EL (cell line): ENCODE measurements at places on chromosomes 2 and 18.

- DNase-seq = no peak
Observed at GRCh38 chr2:24285484-24286152, 74.7 kb downstream of the ITSN2 start.

GRCh38 chr2:21052044-21052443, 8.2 kb upstream of the APOB start:
- DNase-seq = no peak

GRCh38 chr2:144570566-144570965, 50.6 kb upstream of the ZEB2 start:
- DNase-seq = no peak

DNA sequence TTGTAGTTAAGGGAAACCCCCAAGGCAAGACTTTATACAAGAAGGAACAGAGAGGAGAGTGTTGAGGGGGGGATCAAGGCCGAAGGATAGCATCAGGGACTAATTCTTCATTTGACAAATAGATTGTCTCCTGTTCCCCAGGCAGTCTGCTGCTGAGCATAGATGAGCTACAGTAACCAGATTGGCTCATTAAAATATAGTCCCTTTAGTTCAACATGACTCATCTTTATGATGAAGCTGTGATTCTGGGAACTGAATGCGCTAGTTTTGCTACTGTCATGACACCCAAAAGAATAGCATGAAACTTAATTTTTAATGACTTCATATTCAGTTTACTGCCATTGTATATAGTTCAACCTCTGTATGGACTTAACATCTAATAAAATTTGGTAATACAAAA, 35.5 kb downstream of the TMEFF2 start:
- DNase-seq = no peak

- DNase-seq = no peak
Observed at GRCh38 chr2:64162516-64162915, 18.3 kb upstream of the PELI1 start.

GRCh38 chr2:143581134-143581533, 451.9 kb downstream of the ARHGAP15 start:
- no peak for DNase-seq

- no peak for DNase-seq
Observed at GRCh38 chr2:181241797-181242196, 215.4 kb upstream of the ITGA4 start.

DNA sequence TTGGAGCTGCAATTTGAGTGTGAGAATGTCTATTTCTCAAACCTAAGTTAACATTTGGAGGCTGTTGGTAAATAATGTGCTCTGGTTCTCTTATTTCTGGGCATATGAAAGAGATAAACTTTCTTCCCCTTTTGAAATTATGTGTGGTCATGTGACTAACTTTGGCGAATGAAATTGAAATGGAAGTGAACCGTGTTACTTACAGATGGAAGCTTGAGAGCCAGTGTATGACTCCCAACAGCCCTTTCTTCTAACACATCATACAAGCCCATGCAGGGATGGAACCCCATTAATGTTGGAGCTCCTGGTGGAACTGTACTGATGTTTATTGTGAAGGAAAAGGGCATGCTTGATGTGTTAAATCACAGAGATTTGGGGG, 725.8 kb downstream of the TSN start:
- DNase-seq = no peak

- DNase-seq = no peak
Observed at GRCh38 chr18:37567994-37568359, 2.4 kb upstream of the CELF4 start.

GRCh38 chr2:13414897-13415296, 698.2 kb downstream of the TRIB2 start:
- DNase-seq = no peak

DNA sequence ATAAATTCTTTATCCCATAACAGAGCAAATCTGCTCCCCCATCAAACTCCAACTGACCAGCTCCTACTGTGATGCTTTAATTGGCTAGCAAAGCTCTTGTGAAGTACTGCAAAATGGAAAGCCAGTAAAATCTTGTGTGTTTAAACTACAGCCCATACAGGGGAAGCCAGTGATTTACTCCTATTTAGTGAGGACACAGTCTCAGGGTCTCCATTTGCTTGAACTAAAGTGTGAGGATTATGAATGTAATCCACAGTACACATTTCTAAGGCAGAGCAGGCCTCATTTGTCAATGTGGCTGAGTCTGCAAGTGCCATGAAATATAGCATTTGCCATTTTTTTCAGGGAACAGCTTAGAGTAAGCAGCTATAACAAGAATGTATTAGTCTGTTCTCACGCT, 259.3 kb downstream of the PIEZO2 start:
- DNase-seq = no peak

GRCh38 chr2:88735133-88735532, 43.7 kb downstream of the RPIA start:
- DNase-seq = no peak

DNA sequence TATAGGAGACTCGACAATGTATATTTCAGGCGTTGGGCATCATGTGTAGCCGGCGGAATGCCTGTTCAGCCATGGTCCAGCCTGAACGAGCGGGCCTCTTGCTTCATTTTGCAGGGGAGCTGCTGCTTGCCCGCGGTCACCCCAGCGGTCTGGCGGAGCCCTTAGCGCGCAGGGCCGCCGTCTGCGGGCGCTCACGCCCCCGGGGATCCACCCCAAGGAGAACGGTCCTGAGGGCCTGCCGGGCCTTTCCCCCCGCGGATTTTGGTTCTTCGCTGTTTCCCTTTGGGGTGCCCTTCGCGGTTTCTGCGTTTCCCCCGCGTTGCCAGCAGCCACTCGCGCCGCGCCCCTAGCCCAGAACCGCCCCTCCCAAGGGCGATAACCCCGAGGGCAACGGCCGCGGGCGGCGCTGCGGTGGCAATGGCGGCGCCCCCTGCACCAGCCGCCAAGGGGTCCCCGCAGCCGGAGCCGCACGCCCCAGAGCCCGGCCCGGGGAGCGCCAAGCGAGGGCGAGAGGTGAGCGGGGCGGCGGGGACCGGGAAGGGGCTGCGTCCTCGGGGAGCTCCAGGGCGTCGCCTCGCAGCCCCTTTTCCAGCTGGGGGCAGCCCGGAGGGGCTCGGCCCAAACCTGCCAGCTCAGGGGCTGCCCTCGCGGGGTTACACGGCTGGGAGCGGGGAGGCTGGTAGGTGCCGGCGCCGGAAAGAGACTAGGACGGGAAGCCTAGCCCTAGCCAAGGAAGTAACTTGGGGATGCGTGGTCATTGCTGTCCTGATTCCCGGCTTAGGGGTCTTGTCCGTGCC, at the start of gene MFSD2B:
TSS of gene MFSD2B (plus strand) at position 406 of the 797 bp plus-strand sequence. CDS start at position 418, 12 bp downstream.
- no peak for DNase-seq

DNA sequence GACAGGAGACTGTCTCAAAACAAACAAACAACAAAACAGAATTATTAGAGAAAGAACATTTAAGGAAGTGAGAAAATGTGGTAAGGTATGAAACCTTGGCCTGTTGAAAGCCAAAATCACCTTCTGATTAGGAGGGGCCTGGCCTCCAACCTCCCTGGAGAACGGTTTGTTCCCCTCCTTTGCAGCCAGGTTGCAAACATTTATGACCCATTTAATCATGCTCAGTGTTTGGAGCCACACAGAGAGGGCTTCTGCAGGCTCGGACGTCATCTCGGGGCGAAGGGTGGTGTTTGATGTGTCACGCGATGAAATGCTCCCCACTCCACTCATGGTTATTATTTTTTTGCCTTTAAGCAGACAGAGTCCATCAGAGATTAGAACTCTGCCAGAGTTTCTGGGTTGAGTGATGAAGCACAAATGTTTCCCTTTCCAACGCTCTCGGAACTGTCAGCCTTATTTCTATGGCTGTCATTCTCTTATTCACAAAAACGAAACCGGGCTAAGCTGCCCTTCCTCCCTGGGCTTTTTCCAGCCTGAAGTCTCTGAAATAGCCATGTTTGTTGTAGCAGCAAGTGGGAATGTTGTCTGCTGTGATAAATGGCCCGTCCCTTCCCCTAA, 33.6 kb upstream of the ROCK2 start:
- DNase-seq = no peak

DNA sequence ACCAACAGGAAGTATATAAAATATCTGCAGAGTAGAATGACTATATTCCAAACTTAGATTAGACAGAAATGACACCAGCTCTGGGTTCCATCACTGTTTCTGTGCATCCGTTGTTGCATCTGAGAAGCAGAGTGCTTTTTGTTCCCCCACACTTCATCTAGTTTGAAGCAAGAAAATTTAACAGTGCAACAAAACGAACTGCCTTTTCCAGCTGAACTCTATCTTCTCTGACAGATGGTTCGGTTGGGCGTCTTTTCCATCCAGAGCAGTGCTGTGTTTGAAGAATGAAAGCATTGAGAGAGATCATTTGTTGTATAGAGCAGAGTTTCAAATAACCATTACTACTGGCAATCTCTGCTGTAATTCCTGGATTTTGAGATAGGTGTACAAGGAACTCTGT, 757.5 kb downstream of the DPP10 start:
- no peak for DNase-seq

GRCh38 chr2:219870041-219870440, 242.6 kb downstream of the SLC4A3 start:
- DNase-seq = peak; percentile 73

GRCh38 chr2:137190411-137191195, 425.3 kb downstream of the THSD7B start:
- DNase-seq = peak; percentile 56

DNA sequence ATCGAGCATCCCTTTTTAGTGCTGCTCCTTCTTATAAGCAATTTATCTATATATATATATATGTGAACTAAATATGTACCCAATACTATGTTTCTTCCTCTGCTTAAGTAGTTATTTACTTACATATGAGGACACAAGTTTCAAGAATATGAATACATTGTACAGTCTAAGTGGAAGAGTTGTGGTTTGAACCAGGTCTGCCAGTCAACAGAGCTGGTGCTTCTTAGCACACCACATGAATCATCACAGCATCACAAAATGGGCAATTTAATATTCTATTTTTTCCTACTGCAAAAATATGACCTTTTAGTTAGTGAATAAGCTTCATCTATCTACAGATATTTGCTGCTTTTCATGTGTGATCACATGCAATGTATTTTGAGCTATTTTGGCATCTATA, 64.4 kb upstream of the SPAG16 start:
- no peak for DNase-seq

- peak; percentile 74 for DNase-seq
Observed at GRCh38 chr2:66433945-66434678, 813 bp upstream of the MEIS1 start.

DNA sequence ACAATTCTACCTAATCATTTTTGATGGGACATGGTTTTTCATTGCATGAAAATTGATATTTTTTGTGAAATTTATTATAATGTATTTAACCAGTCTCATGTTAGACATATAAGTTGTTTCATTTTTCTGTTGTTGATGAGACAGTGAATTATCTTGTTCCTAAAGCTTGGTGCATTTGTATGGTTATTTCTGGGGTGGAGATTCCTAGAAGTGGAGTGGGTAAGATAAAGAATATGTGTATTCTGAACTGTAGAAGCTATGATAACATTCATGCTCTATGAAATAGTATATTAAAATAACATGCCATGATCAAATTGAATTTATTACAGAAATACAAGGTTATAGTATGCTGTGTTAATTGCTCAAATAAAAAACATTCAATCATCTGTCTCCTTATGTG, 69.2 kb downstream of the BOLA3 start:
- DNase-seq = no peak

- DNase-seq = no peak
Observed at GRCh38 chr2:190963088-190963487, 50.9 kb downstream of the STAT1 start.

GRCh38 chr2:15980605-15981098, 40.3 kb downstream of the MYCN start:
- DNase-seq = no peak

DNA sequence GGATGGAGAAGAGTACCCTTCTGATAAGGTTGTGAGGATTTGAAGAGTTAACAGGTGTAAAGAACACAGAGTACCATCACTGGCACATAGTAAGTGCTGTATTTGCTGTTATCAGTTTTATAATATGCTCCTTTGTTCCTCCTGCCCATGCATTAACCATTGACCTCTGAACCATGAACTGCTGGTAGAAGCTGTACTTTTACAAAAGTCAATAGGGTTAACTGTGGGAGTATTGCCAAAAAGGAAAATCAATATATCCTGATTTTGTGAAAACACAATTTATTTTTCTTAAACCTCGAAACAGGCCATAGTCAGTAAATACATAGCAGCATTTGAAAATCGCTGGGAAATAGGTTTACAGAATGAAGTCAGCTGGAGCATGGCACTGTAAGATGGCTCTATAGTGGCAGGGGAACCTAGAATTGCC, 18.9 kb upstream of the ACAA2 start:
- DNase-seq = no peak

GRCh38 chr2:68925295-68925896, 27.3 kb downstream of the GKN2 start:
- DNase-seq = peak; percentile 57

DNA sequence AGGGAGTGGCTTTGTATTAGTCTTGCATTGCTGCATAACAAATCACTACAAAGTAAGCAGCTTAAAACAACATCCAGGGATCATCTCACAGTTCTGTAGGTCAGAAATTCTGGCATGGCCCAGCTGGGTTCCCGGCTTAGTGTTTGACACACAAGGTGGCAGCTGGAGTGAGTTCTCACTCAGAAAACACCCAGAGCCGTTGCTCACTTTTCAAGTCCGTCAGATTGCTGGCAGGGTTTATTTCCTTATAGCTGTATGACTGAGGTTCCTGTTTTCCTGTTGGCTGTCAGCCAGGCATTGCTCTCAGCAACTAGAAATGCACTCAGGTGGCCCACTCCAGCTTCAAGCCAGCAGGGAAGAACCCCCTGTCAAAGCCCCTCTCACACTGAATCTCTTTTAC, 324.1 kb downstream of the CCDC178 start:
- DNase-seq = no peak

GRCh38 chr18:22439447-22439846, 21.7 kb upstream of the CTAGE1 start:
- DNase-seq = peak; percentile 73

GRCh38 chr18:33812186-33812585, 234.2 kb downstream of the ASXL3 start:
- DNase-seq = no peak

- no peak for DNase-seq
Observed at GRCh38 chr2:228352048-228352447, 170.6 kb upstream of the SPHKAP start.

- DNase-seq = no peak
Observed at GRCh38 chr2:150137338-150138069, 350.0 kb downstream of the RND3 start.

DNA sequence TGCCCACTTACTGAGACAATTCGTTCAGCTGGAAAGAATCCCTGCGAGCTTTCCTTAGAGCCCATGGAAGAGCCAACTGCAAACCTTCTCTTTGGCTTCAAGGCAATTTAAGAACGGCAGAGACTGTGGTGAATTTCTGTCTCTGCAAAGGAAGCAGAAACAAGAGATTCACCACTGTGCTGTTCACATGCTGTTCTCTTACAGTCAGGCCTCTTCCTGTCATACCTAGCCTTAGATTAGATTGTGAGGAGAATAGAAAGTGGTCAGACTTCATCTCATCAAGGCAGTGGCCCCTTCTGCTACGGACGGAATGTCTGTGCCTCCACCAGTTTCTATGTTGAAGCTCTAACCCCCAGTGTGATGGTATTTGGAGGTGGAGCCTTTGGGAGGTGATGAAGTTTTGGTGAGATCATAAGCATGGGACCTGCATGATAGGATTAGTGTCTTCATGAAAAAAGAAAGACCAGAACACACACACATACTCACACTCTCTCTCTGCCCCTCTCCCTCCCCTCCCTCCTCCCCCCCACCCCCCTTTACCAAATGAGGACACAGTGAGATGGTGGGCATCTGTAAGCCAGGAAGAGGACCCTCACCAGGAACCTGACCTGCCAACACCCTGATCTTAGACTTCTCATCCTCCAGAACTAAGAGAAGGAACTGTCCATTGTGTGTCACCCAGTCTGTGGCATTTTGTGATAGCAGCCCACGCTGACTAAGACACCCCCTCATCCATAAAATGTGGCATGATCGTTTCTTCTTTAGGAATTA, 45.6 kb upstream of the NRP2 start:
- DNase-seq = no peak
